ENCODE measurements at places on chromosomes 3 and 15. TPM values are rescaled to one million over a fixed set of nuclear protein-coding genes. Genes with fewer than 3 reads are reported as not detected.

The PCSK6 gene
- total RNA-seq, result 4.4 TPM

The PEX11A gene
- total RNA-seq, result 13.5 TPM

The MCTP2 gene
- 25.4 TPM for total RNA-seq

- DNase-seq, result no peak
These were observed 29.5 kb downstream of the ABHD2 start for GRCh38 chr15:89117790-89118189.

GRCh38 chr15:63212050-63213004 is 22.9 kb downstream of the RAB8B start:
- peak; percentile 49 for DNase-seq

DNA sequence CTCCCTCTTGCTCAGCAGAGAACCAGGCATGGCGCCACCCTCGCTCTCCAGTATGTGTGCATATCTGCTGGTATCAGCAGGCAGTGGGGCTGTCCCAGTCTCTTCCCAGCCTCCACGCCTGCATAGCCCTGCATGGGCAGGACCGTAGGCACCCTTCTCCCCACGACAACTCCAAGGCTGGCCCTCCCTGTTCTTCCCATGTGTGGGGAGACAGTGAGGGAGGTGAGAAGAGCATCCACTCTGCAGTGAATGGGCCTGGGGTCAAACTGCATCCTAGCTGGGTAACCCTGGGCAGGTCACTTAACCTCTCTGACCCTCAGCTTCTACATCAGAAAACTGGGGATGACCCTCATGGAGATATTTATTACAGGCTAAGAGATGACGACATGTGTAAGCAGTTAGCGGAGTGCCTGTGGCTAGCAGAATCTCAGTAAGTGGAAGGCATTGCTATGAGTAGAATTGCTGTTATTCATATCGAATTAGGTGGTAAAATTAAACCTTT is 13.3 kb upstream of the SSUH2 start:
- DNase-seq, result no peak

GRCh38 chr3:151940481-151940880 is 67.0 kb downstream of the SUCNR1 start:
- no peak for DNase-seq

DNA sequence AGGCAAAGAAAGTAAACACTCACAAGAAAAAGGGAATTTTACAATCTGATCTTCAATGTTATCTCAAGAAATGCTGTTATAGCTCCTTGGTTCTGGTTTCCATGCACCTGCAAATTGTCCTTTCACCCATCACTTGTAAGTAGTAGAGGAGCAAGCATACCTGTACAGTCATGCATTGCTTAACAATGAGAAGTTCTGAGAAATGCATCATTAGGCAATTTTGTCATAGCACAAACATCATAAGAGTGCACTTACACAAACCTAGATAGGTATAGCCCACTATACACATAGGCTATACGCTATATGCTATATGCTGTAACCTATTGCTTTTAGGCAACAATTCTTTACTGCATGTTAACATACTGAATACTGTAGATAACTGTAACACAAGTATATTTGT is 672.3 kb downstream of the FHIT start:
- no peak for DNase-seq

GRCh38 chr3:195557322-195557721 is 14.2 kb upstream of the PPP1R2 start:
- DNase-seq, result no peak

All from prostate gland (tissue), 2 donors.